NCI-H1105 treated with DMSO at 0.1 percent for 48 hours (cell line): ENCODE measurements at places on chromosomes 3 and 15.

DNA sequence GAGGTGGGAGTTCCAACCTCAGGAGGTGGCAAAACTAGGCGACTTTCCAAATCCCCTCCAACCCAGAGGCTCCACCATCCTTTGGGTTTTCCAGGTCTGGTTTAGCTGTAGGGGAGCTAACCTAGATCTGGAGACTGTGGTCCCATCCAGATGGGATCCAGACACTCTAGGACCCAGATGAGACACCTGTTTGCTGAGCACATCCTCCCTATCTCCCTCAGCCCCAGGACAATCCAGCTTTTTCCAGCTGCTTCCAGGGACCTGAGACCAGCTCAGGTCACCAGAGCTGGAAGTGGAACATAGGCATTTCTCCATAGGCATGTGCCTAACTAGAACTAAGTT lies 18.2 kb downstream of the CRTAP start:
- DNase-seq = no peak

DNA sequence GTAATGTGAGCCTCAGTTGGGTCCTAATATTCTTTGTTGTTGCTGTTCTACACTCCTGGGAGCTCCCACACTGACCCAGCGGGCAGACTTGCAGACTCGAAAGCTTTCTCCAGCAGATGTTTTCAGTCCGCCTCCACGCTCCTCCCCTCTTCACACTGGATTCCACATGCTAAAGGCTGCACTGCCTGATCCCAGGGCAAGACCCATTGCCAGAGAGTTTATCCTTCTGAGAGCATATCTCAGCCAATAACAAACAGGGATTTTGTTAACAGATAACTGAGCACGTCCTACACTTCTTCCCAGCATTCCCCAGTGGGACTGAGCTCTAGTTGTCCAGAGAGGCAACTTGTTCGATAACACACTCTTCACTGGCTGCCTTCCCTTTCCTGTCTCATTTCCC lies 8.0 kb upstream of the COL6A6 start:
- no peak for DNase-seq

DNA sequence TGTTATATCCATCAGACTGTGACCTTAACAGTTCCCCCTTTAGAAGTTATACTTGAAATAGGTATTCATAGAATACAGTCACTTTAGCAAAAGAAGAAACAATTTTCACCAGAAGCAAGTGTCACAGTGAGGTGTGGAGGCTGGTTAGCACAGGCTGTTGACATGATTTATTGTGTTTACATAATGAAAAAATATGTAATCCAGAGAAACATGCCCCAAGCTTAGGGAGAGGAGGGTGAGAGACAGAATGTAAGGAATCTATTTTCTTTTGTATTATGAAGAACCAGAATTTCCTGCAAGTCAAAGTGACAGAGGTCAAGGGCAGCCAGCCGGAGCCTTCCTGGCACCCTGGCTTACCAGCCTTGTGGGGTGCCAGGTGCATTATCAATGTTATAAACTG lies 4.0 kb downstream of the IL12A start:
- DNase-seq = no peak

- no peak for DNase-seq
Measured at GRCh38 chr3:152518346-152518745, 249.6 kb downstream of the MBNL1 start.

DNA sequence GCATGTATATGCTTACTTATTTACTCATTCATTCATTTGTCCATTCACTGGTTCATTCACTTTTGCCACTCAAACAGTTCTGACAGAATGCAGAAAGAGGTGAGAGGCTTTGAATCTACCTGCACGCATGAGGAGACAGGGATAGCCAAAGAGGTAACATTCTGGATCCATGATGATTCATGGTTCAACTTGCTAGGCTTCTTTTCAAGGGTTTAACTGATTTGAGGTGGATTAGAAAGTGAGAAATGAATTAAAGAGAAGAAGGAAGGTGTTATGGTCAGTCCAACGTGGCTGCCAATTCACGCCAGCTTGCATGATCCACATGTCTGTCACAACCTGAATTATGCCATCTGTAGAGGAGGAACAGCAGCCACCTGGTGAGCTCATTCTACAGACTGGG lies 260.6 kb downstream of the ARRDC4 start:
- DNase-seq = no peak
